ENCODE measurements at places on chromosomes 16 and 17.

GRCh38 chr17:30323895-30324319 is 9.9 kb downstream of the TMIGD1 start:
- peak; percentile 23 for DNase-seq

DNA sequence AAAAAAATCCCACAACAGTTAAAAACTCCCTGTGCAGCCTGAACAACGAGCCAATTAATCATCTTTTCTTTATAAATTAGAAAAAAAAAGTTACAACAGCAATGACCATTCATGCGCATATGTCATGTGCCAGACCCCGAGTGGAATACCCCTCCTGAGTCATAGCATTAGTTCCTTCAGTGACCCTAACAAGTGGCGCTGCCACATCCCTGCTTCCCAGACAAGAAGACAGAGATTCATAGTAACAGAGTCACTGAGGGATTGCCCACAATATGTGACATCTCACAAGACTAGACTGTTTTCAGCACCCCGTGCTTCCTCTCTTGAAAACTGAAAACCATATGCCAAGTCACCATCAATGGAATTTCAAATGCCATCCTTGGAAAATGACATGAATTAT is 7.9 kb downstream of the UMOD start:
- DNase-seq: no peak

DNA sequence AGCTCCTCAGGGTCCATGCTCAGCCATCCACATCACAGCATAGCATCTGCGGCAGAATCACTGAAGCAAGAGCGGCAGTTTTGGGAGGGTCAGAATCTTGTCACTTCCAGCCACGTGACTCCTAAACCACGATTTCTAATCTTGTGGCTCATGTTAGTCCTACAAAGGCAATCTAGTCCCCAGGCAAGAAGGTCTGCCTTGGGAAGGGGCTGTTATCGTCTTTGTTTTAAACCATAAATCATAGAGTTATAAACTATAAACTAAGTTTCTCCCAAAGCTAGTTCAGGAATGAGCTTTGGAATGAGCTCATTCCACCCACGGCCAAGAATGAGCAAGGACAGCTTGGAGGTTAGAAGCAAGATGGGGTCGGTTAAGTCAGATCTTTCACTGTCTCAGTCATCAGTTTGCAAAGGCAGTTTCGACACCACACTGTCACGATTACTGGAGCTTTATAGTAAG is 20.8 kb upstream of the DNAH17 start:
- DNase-seq: no peak

DNA sequence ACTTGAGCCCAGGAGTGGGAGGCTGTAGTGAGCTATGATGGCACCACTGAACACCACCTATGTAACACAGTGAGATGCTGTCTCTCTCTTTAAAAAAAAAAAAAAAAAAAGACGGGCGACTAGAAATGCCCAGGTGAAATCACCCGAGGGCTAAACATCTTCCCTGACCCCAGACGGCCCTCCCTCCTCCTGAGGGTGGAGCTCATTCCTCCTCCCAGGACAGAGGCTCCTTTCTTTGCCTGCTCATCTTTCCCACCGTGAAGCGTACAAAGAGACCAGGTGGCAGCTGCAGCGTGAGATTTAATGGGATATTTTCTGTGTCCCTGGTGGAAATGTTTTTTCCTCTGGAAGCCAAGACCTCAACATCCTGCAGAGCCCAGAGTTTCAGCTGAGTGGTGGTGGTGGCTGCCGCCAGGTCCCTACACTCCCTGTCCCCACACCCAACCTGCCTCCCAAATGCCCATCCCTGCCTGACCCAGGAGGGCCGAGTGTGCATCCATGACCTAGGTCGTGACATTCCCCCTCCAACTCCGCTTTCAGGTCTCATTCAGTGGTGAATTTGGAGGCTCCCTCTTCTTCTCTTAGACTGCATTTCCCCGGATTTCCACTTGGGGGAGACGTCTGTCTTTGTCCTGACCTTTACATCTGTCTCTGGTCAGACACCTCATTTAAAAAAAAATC is 14.4 kb upstream of the GPRC5B start:
- DNase-seq: peak; percentile 29

- DNase-seq: no peak
These were observed 88.3 kb upstream of the FOXF1 start for GRCh38 chr16:86421995-86422394.

DNA sequence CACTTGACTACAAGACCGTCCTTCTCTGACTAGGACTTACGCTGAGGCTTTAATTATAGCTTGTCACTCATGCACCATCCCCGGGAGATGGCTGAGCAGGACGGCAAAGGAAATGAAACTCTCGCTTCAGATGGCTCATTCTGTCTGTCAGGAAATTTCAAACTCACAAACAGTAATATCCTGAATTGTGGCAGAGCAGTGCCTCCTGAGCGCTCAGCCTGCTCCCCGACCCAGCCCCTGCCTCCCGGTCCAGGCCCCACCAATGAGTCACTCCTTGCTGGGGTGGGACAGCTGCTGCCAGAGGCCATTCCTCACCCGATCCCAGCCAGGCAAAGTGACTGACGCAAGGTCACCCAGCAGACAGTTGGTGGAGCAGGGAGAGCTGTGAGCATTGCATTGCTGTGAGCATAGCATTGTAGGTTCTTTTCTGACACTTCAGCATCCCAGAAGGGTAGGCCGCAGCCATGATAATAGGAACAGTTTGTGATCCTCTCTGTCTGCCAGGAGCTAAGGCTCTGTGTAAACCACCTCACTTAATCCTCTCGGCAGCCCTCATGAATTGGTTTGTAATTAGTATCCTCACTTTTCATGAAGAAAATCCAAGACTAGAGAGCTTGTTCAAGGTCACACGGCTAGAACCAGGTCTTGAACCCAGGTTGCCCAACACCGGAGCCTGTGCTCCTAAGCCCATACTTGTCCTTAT is 20.9 kb downstream of the CCDC182 start:
- DNase-seq: no peak

DNA sequence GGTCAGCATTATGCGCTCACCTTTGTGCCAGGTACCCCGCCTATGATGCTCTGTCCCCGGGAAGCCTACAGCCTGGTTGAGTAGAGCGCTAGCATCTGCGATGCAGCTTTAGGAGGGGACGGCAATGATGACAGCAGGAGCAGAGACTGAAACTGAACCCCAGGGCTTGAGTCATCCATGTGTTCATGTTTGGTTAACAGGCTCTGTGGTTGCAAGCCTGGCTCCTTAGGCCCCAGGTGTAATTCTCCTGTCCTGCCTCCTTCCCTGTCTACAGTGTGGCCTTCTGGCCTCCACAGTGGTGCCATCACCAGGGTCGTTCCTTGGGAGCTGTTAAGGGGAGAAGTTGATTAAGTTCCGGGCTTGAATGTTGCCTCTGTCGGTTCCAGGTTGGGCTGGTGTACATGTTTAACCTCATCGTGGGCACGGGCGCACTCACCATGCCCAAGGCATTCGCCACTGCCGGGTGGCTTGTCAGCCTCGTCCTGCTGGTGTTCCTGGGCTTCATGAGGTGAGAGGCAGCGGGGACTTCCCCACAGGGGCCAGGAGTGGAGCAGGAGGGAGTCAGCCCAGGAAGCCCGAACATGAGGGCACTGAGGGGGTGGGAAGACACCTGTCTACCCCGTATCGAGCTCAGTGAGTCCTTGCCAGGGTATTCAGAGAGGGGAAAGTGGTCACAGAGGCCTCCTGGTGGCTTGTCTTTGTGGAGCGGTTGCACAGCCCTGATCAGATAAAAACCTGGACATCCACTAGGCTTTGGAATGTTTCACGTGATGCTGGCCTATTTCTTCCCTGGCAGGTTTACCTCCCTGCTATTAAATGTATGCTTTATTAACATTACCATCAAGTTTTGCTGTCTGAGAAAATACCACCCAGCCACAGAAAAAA is 9.2 kb upstream of the NAT9 start:
- no peak for DNase-seq

GRCh38 chr16:70579648-70580630 is 56.3 kb downstream of the SF3B3 start:
- no peak for DNase-seq

GRCh38 chr16:60608971-60609370 is 1427.3 kb downstream of the CDH8 start:
- no peak for DNase-seq

- DNase-seq: no peak
These were observed 234.7 kb upstream of the SDK2 start for GRCh38 chr17:73878923-73879322.

DNA sequence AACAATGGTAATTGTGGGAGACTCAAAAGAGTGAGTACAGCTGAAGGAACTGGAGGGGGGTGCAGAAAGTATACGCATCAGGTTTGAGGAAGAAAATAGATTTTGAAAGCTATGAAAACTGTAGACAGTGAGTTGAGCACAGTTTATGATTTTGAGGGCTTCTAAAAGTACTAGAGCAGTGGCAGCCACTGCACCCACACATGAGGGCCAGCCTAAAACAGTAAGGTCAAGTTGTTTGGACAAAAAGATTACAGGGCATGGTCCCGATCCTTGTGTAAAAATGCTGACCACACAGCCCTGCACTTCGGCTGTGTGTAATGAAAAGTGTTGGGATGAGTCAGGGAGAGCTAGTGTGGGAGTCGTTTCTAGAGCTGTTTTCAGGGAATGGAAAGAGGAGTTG is 2282.1 kb downstream of the TP53TG3F start:
- no peak for DNase-seq

DNA sequence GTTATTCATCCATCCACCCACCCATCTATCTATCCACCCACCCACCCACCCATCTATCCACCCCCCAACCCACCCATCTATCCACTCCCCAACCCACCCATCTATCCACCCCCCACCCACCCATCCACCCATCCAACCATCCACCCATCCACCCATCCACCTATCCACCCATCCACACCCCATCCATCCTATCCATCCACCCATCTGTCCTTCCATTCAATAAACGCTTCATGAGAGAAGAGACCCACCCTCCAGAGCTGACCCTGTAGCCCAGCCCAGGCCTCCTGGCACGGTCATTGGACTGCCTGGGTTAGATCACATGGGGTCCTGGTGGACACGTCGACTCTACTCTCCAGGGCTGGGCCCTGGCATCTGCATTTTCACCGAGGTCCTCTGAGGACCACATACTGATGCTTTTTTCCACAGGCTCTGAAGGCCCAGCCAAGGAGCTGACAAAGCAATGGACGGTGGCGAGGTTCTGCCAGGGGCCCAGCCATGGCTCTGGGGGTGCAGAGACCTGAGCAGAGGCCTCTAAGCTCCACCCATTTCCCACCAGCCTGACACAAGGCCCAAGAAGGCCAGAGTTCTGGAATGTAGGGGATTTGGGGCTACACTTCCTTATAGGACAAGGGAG is 41.3 kb upstream of the SLC38A10 start:
- no peak for DNase-seq

- no peak for DNase-seq
These were observed 1.7 kb downstream of the USP32 start for GRCh38 chr17:60390186-60390585.

- DNase-seq: no peak
These were observed 12.8 kb downstream of the GPR179 start for GRCh38 chr17:38330941-38331411.

- no peak for DNase-seq
These were observed 7.3 kb upstream of the SMIM5 start for GRCh38 chr17:75625813-75626486.

GRCh38 chr16:47949276-47949675 is 206.5 kb downstream of the ABCC12 start:
- DNase-seq: no peak

DNA sequence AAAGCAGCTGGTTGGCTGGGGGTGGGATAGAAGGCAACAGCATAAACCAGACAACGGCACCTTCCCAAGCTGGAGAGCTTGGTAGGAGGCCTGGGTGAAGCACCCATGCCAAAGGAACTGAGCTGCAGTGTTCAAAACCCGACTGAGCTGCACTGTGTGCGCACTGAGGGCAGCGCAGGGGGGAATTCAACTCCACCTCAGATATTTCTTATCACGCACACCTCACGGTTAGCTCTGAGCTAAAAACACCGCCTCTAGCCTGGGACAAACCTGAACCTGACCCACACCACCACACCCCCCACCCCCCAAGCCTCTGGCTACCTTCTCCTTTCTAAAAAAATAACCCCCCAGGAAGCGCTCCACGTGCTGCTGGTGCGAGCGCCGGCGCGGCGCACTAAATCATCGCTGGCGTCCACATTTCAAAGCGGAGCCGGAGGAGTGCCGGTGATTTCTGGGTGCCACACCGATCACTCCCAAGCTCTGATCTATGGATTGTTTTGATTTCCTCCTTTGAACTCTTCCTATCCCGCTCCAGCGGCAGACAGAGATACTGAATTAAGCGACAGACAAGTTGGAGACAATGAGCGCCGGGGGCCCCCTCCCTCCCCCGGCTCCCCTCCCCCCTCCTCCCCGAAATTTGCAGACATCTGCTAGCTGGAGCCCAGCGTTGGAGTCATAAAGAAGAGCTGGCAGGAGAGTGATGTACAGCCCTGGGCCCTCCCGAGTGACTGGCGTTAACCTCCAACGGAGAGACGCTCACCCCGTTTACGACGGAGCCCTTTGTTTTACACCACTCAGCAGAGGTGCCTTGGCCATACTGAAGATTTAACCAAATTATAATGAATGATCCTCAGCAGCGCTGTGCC is 85.0 kb downstream of the NOG start:
- DNase-seq: no peak

GRCh38 chr16:13315642-13316427 is 414.4 kb downstream of the SHISA9 start:
- DNase-seq: no peak

DNA sequence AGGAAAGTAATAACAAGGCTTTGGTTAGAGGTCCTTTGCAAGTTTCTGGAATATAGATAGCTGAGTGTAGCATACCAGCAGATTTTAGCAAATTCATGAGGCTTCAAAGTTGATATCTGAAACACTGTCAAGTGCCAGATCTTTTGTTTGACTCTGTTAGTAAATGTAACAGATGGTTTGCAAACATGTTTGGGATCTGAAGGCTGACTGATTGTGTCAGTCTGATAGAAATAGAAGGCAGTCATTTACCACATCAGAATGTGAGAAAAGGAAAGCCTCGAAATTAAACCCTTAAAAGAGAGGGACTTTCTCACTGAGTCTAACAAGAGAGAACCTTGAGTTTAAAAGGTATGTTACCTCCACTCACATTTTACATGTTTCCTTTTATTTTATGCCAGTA is 371.5 kb downstream of the KIF2B start:
- DNase-seq: no peak

DNA sequence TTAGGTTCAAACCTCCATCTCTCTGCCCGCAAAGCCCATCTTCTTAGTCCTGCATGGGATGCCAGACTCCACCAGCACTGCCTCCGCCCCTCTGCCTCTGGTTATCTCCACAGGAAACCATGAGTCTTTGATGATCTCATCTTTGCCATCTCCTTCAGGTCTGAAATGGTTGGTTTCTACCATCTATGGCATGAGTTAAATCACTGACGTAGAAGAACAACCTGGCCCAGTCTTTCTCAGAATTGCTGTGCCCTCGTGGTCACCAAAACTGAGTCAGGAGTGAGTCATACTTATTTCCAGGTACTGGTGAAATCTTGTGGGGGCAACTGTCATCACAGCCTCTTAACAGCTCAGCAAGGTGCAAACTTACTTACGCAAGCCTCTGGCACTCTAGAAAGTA is 468.7 kb upstream of the C16orf82 start:
- DNase-seq: no peak

GRCh38 chr16:24810951-24811843 is 34.6 kb upstream of the SLC5A11 start:
- DNase-seq: no peak
